ENCODE measurements at places on chromosomes 13 and 19. TPM values are rescaled to one million over a fixed set of nuclear protein-coding genes. Genes with fewer than 3 reads are reported as not detected.

The HIF3A gene
- 0.20 TPM for polyA plus RNA-seq

The CCDC70 gene
- not detected for polyA plus RNA-seq

The PABPC3 gene
- polyA plus RNA-seq, result 0.20 TPM

The CYP4F8 gene
- not detected for polyA plus RNA-seq

The MTUS2 gene
- polyA plus RNA-seq, result 0.62 TPM

The OR7C1 gene
- not detected for polyA plus RNA-seq

DNA sequence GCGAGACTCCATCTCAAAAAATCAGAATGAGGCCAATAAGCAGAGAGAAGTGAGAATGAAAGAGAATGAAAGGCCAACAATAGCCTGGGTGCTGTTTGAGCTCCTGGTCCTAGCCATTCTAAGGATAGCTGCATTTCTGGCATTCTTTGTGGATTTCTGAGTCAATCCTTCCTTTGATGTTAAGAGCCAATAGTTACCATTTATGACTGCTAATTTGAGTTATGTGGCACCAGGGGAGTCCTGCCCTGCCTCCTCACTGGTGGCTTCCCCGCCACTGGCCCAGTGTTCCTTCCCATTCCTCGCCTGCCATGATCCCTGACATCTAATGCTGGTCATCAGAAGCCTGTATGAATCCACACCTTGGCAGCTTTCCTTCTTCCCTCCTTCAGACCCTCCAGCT lies 991.2 kb downstream of the UQCRFS1 start:
- DNase-seq, result no peak

- DNase-seq, result no peak
Measured at GRCh38 chr19:2699413-2700140, 2.9 kb downstream of the GNG7 start.

- DNase-seq, result no peak
Measured at GRCh38 chr13:24074678-24075077, 85.8 kb upstream of the SPATA13 start.

DNA sequence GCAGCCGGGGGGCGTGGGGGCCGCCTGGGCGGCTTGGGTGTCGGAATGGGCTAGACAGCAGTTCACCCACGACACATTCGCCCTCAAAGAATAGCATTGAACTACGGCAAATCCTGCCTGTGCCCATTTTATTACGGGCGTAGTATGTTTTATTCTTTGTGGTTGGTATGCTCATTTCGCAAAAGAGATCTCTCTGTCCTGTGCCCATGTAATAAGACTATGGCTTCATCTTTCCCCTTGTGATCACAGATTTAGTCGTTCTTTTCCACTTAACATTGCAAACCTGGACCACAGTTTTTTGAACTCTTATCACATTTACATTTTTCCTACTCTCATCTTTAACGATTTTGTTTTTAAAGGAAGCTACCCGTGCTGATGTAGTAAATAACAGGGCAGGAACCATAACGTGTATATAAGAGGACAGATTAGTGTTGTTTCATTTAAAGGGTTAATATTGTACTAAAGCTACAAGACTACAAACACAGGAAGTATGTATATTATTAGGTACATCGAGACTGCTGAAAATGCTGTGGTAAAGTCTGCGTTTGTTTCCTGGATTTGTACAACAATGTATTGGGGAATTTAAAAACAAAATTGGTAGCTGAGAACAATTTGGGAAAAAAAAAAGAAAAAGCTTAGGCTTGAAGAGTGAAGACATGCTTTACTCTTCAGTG lies 3.2 kb upstream of the MYCBP2 start:
- peak; percentile 12 for DNase-seq

GRCh38 chr13:20727856-20728255 lies 24.4 kb downstream of the IL17D start:
- no peak for DNase-seq

GRCh38 chr19:44644402-44645016 lies 799 bp downstream of the PVR start:
- DNase-seq, result peak; percentile 67

DNA sequence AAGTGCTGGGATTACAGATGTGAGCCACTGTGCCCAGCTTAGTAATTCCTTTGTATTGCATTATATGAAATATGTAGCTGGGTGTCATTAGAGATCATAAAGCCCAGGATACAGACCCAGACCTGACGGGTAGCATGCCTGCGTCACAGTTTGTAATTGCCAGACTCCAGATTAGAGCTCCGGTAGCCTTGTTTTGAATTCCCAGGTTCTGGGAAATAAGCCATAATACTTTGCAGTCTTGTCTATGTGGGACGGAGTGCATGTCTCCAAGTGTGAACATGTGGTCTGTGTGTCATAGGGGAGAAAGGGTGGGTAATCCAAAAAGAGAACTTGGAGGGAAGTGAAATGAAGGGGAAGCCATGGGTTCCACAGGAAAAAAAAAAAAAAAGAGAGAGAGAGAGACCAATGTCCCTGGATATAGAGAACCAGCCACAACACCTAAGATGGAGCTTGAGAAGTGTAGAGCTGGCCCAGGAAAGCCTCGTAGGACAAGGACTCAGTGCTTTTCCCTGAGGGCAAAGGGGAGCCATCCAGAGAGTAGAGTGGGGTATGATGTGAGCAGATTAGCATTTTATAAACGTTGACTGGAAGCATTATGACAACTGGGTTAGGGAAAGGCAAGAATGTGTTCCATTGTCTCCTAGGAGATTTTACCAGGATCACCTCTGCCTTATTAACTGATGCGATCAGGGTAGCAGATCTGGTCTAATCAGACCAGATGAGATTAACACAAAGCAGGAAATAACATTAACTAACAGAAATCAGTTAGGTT lies 2.6 kb downstream of the ZSCAN4 start:
- DNase-seq, result peak; percentile 32

DNA sequence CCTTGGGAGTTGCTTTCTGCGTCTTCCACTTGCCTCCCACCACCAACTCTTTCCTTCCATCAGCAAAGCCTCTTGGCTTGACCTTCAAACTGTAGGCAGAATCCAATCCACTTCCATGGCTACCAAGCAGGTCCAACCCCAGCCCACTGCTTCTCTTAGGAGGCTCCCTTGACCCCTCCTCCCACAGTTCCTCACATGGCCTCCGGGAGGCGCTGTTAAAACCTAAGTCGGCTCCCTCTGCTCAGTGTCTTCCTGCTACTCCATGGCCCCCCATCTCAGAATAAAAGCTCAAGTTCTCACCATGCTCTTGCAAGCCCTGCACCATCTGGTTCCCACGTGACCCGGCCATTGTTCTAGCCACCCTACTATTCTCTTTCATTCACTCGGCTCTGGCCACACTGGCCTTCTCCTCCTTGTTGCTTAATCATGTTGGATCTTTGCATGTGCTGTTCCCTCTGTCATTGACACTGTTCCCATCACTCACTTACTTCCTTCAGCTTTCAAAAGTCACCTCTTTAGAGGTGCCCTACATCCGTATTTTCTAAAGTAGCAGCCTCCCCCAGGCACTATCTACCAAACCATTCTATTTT lies 7.5 kb downstream of the IZUMO2 start:
- no peak for DNase-seq

DNA sequence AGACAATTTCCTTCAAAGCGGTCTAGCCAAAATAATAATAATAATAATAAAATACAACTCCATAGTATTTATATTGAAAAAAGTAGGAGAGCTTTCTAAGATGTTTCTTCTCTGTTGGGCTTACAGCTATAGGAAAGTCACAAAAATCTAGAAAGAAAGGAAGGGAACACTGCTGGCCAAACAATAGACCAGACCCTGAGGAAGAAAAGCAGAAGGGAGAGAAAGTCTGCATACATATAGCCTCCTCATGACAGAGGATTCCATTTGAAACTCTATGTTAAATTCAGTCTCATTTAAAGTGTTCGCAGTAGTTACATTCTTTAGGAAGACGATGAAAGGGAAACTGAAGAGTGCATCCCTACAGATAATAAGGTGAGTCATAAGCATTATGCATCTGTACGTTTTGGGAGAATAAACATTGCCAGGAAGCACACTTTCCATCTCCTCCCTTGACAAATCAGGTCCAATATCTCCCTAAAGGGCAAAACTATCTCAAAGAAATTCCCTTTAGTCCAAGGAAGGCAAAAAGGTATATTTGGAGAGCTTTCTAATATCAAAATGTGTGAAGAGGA lies 86.5 kb downstream of the PCDH9 start:
- no peak for DNase-seq

GRCh38 chr13:27679896-27680295 lies 58.2 kb downstream of the POLR1D start:
- no peak for DNase-seq

- peak; percentile 74 for DNase-seq
Measured at GRCh38 chr13:19601749-19602725, 31.4 kb upstream of the MPHOSPH8 start.

- peak; percentile 16 for DNase-seq
Measured at GRCh38 chr19:55146705-55147273, 2.2 kb downstream of the TNNT1 start.

DNA sequence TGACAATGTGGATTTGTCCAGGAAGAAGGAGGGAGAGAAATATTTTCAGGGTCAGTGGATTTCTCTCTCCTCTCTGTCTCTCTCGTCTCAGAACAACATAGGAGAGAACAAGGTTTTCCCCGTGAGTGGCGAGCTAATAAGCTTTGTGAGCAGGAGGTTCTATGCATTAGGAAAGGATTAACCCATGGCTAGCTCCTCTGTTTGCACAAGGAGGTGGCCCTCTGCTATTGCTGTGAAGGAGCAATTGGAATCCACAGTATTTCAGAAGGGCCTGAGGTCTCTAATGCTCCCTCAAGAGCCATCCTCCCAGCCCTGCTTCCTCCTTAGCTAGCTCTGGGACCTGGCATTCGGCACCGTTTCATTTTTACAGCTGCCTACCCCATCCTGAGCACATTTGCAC lies 288.9 kb upstream of the MAB21L1 start:
- peak; percentile 15 for DNase-seq

DNA sequence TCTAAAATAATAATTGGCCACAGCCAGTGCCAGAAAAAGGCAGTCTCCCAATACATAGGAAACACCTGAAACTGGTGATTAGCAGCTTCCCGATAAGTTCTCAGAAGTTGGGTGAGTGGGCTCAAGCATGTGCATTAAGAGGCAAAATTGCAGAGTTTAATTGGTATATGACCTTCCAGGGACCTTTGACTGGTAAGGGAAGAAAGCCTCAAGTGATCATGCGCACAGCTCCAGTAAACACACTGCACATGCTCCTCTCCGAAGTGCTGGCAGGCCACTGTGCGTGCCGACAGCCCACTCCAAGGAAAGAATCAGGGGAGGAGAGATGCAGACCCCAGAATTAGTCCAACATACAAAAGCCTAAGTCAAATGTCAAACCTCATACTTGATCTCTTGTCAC lies 18.9 kb upstream of the CEACAM8 start:
- no peak for DNase-seq

DNA sequence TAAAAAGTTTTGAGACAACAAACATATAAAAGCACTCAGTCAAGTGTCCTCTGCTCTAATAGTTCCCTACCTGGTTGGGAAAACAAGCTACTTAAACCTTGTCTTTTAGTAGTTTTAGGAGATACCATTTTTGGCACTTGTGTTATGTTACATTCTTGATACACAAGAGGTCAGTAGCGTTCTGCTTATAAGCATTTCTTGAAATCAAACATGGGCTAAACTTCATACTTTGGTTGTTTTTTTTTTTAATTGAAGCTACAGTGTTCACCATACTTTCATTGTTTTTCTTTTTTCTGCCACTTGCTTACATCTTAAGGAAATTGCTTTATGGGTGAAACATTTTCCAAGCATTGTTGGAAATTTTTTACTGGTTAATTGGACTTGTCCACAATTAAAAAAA lies 12.9 kb downstream of the NHLRC3 start:
- DNase-seq, result peak; percentile 69

DNA sequence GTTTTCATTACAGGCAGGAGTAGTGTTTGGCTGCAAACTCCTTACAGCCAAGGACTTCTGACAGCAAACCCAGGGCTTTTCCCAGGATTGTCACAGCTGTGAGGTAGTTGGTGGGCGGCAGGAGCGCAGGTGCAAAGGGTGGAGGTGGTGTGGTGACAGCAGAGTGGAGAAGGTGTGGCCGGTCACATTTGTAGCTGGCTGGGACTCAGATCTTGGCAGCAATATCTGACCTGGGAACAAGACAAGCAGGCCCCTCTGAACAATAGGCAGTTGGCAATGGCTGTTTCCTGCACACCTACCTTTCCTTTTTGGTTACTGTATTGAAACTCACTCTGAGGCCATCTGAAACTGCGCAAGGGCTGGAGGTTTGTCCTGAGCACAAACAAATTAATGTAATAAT lies 327.3 kb downstream of the COG6 start:
- DNase-seq, result no peak

DNA sequence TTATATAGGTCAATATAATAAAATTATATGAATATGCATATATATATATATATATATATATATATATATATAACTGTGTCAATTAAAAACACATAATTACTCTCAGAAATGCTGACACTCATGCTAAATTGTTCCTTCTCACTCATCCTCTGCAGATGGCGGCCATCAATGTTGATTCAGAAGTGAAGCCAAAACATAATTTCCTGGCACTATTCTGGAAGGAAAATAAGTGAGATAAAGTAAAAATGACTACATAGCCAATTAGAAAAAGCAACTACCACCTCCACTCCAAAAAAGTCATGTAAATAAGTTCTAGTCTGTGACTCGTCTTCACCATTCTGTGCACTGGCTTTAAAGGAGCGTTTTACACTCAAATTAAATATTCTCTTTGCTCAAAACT lies 423.3 kb downstream of the EFNB2 start:
- no peak for DNase-seq

Measured in GM23248 (cell line).